ENCODE measurements at places on chromosomes 7 and 10.
A peak's percentile ranks its signal among the peaks of the same experiment; 100 is the strongest.

DNA sequence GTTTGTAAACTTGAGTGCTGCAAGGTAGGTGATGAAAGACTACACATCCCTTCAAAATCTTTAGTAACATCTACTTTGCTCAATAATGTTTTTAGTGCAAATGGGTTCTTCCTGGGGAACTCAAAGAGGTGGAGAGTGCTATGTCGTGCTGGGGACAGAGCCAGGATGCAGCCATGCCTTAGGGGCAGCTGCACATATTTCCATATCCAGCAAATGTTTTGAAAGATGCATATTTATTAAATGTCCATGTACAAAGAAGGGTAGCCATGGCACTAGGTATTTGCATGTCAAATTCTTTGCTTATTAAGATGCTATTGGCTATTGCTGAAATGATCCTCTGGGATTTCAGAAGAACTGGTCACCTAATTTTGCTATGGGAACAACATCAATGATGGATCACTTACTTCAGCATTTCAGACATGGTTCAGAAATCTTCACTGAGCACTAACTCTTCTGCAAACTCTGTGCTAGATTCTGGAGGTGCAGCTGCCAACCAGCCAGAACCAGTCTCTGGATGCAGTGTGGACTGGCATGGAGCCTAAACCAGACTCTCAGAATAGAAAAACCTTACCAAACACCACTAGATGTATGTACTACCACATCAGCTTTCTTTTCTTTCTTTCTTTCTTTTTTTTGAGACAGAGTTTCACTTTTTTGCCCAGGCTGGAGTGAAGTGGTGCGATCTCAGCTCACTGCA lies 31.7 kb upstream of the DNMBP start:
- no peak for DNase-seq

GRCh38 chr7:146175716-146176115 lies 59.1 kb downstream of the CNTNAP2 start:
- DNase-seq, result no peak

DNA sequence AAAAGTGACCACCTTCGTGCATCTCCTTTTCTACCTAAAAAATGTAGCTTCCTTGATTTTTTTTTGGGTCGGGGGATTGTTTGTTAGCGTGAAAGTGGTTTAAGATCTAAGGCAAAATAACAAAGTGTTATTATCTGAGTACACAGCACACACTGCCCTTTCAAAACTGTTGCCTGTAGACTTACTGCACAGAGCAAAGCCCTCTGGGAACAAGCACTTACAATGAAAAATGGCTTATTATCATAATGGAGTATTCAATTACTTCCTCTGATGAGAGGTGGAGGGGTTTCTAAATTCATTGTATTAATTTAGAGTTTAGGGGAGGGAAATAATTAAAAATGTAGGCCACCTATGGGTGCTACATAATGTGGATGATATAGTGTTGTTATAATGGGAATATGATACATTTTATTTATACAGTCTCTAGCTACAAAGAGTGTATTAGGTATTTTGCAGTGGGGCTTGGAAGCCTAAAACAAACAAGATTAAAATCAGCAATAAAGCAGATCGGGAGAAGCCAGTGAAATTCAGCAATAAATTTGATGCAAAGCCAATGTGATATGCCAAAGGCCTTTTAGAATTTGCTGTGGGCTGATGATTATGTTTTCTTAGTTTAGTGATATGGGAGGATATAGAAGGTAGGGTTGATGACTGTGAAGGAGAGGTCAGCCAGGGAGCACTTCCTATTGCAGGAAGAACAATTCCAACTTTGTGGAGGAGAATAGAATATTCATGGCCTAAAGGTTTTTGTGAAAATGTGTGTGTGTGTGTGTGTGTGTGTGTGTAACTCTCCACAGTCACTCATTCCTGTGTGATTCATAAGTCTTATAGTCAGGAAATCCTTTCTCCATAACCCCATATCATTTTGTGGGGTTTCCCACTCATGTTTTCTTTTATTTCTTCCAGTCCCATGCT lies 17.7 kb upstream of the EXOC4 start:
- DNase-seq, result no peak

DNA sequence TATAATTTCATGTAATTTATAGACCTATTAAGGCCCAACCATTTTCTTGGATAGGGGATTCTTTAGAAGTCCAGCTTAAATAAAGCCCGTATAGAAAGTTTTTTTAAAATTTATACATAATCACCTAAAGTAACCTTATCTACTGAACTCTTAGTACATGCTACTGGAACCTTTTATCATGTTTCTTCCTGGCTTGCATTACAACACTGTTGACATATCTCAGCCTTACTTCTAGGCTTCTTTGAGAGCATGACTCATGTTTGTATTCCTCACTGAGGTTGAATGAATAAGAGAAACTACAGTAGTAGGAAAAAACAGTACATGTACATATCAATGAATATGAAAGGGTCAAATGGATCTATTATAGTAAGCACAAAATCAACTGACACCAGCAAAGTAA lies 8.2 kb upstream of the MAGI2 start:
- no peak for DNase-seq

DNA sequence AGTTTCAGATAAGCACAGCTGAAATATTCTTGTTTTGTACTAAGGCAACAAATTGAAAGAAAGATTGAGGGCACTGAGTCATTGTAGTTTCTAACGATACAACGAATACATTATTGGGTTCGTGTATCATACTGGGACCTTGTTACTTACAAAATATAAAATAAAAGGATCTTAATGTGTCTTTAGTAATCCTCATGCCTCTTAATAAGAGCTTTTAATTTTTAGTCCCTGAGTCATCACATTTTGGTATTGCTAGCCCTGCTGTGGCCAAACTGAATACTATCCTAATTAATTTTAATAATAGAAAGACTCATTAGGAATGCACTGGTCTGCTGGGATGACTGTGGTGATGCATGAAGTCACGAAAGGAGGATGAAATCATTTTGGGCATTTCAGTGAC lies 309.7 kb downstream of the EXOC4 start:
- DNase-seq, result no peak

GRCh38 chr10:13068071-13068470 lies 31.9 kb upstream of the OPTN start:
- no peak for DNase-seq

DNA sequence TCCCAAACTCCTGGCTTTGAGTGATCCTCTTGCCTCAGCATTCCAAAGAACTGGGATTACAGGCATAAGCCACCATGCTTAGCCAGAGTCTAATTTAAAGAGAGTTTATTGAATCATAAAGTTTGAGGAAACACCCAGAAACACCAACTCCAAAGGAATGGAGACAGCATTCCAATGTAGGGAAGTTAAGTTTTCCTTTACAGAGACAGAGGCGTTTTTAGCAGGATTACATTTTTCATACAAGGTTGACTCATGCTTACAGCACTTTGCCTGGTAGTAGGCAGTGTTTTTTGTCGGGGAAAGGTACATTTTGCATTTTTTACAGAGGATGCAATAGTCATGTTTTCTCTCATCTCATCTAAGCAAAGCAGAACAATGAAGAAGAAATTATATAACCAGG lies 18.9 kb upstream of the OPN4 start:
- no peak for DNase-seq

DNA sequence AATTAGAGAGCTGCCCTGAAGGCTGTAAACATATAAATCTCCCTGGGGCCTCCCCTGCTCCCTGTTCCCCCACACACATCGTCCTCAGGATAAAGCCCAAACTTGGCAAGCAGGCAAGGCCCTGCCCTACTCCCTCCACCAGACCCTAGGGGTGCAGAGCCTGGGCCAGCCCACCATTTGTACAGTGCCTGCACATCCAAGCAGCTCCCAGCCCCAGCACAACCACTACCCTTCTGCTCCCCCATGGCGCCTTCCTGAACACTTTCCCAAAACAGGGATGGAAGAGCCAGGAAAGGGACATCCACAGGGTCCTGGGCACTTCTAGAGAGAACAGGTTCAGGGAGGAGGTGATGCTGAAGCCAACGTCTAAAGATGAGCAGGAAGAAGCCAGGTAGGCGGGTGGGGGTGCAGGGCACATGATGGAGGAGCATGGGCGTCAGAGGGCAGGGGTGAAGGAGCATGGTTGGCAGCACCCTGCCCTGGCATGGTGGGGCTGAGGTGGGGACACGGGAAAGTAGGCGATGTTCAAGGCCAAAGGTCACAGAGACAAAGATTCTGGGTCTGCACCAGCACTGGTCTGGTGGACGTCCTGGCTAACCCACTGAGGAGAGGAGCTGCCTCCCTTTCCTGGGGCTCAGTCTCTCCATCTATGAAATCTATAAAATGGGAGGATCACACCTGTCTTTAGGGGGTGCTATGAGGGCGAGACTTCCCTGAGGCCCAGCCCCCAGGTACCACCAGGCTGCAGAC lies 140.6 kb downstream of the ARHGAP22 start:
- DNase-seq, result no peak

DNA sequence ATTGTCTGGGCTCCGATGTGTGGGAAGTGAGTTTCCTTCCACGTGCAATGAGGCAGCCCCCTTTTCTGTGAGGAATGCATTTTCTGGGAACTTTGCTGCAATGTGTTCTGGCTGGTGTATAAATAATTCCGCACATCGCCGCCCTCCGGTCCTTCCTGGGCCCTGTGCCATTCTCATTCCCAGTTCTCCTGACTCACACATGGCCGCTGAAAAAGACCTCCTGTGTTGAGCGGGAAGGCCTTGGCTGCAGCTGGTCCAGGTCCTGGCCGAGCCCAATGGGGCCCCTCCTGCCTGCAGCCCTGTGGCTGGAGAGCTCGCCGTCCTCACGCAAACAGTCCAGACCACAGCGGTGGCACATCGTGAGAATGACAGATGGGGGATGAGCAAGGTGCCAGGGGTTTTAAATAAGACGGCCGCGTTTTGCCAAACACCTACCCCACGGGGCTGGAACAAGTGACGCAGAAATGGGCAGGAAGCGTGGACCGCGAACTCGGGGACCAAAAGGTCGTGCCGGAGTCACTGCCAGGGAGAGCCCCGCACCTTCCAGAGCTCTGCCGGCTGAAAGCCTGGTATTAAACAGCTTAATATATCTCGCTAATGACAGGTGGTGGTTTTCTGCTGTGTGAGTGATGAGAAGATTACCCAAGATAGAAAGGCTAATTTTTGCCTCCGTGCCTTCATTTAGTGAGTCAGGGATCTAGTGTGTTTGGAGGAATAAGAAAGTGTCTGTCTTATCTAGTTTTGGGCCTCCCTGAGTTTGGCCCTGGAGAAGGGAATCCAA lies 37.0 kb downstream of the FAM20C start:
- no peak for DNase-seq

DNA sequence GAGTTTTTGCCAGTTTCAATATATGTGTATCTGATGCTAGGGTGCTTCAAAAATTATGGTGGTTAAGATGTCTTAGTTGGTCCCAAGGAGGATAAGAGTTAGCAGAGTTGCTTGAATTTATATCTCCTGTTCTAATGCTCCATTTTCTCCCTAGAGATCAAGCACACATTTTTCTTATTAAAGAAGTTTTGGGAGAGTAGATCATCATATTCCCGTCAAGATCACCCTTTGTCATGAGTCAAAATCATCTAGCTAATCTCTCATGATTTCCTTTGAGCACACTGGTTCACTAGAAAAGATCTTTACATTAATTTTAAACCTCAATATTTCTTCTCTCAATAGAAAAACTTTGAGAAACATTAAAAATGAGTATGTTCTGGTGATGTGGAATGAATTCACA lies 429.9 kb upstream of the SEMA3A start:
- no peak for DNase-seq

- DNase-seq, result no peak
These were observed 53.3 kb downstream of the AKAP9 start for GRCh38 chr7:91993976-91994375.

DNA sequence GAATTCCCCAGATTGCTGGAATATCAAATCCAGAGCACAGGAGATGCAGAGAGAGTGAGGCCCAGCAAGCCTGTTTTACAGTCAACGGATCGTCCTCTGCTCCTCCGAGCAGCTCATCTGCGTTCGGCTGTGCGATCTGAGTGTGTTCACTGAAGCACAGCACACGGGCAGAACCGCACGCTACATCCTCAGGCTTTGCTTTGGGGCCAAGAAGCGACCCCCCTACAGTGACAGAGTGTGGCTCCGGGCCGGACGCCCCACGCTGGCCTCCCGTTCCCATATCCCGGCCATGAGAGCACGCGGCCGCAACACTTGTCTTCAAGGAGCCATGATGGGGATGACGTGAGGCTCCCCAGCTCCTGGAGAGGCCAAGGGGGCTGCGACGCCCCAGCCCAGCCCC lies 431.4 kb downstream of the DNAJB6 start:
- no peak for DNase-seq

GRCh38 chr10:119737823-119738222 lies 12.0 kb downstream of the INPP5F start:
- DNase-seq, result peak; percentile 17

GRCh38 chr10:119769886-119770285 lies 44.0 kb downstream of the INPP5F start:
- DNase-seq, result no peak

- no peak for DNase-seq
These were observed 26.8 kb upstream of the SUPV3L1 start for GRCh38 chr10:69153227-69153626.

- DNase-seq, result no peak
These were observed 187.3 kb upstream of the AUTS2 start for GRCh38 chr7:69411018-69411417.

DNA sequence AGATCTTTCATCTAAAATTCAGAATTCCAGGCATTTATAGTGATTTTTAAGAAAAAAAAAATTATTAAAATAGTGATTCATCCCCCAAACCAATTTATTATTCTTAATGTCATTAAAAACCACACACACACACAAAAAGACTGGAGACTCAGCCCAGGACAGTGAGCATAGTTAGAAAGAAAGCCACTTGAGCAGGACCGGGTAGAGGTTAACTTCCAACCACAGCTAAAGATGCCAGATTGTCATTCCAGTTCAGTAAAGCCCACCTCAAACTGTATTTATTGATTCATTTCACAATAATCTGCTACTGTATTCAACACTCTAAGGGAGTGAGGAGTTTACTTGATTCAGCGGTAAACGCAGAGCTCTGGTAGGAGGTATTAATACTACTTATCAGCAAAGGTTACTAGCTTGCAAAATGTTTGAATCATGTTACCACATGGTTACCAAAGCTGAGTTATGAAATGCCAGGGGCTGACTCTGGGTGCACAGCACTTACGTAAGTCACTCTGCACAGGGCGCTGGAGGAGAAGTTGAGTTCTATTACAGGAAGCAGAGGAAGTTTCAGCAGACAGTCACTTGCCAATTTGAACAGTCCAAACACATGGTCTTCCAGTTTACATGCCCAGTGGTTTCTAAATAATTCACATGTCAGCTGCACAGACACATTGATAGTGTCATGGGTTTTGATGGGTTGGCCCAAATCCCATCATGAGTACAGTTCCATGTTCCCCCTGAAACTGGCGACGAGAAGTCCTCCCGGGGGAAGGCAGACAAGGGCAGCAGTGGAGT lies 64.6 kb downstream of the KLF6 start:
- DNase-seq, result no peak

DNA sequence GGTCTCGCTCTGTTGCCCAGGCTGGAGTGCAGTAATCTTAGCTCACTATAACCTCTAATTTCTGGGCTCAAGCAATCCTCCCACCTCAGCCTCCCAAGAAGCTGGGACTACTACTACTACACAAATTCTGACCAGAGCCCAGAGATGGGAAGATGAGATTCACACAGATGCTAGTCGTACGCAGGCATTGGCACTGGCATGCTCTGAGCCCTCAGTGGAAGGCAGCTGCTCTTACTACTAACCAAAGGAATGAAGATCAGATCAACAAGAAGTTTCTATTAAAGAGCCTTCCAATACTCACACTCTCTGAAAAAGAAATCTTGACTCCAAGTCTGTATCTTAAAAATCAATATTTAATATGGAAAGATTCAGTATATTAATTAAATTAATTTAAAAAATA lies 10.7 kb downstream of the GDF2 start:
- DNase-seq, result no peak
